Stimulated activated CD4-positive, alpha-beta T cell treated with anti-CD3 and anti-CD28 coated beads, Interleukin-1b, Interleukin-23, amount 100 ng/mL, for 1 hour (primary cell): ENCODE measurements at places on chromosomes 7 and 10.

DNA sequence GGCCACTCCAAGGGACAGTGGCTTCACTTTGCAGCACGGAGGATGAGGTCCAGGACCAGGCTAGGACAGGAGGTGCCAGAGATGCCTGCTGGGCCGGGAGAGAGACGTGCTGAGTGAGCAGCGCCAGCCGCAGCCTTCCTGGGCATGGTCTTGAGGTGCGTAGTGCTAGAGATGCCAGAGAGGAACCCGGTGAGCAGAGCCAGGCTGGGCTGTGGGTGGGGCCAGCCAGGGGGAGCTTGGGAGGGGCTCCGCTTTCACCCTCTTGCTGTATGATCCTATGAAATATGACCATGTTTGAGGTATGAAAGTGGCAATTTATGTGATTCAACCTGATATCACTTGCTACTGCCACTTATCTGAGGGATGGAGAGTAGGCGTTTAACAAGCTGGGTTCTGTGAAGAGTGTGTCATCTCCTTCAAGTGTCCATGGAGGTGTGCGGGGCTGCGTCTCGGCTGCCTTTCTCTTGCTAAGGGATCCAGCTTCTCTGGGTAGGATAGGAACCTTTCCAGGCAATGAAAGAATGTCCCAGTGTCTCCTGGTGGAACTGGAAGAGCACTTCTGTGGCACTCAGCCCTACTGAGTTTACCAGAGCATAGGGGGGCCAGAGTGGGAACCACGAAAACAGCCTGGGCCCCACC is 518.4 kb upstream of the FOXK1 start:
- no peak for DNase-seq

DNA sequence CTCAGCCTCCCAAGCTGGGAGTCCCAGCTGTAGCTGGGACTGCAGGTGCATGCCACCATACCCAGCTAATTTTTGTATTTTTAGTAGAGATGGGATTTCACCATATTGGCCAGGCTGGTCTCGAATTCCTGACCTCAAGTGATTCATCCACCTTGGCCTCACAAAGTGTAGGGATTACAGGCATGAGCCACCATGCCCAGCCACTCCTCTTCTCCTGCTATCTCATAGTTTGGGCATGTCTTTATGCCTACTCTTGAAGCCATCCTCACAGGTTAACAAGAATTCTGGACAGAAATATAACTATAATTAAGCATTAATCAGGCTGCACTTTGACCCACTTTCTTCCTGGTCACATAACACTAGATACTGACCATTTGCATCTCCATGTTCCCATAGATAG is 28.6 kb upstream of the C10orf67 start:
- no peak for DNase-seq

- DNase-seq: no peak
These were observed 4.2 kb upstream of the RPEL1 start for GRCh38 chr10:103241262-103242011.

DNA sequence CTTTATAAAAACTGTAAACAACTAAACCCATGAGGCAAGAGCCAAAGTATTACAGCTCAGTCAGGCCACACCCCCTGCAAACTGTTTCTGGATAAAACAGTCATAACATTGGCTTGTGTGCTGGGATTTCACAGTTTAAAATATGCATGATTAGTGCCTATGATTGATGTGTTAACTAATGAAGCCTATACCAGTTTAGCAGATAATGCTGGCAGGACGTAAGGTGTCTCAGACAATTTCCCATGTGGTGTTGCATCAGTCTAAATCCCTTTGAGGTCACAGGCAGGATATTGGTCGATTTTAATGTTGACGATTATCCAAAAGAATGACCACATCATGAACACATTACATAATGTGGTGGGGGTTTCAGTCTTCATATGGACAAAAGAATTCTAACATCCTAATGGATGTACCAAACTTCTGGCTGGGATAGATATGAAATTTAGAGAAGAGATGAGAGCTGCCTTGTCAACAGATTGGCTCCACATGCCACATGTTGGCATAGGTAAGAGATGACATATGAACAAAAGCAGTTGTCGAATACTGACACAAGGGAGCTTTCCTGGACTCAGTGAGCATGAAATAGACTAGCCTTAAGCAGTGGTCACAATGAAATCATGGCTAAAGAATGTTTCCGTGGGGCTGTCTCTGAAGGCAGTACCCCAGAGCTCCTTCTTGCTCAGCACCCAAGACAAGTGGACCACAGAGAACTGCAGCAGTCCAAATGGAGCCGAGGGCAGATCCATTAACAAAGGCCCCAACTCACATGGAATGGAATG is 445.6 kb downstream of the GFRA1 start:
- no peak for DNase-seq

- DNase-seq: no peak
These were observed 25.5 kb upstream of the RBM33 start for GRCh38 chr7:155618708-155619633.

DNA sequence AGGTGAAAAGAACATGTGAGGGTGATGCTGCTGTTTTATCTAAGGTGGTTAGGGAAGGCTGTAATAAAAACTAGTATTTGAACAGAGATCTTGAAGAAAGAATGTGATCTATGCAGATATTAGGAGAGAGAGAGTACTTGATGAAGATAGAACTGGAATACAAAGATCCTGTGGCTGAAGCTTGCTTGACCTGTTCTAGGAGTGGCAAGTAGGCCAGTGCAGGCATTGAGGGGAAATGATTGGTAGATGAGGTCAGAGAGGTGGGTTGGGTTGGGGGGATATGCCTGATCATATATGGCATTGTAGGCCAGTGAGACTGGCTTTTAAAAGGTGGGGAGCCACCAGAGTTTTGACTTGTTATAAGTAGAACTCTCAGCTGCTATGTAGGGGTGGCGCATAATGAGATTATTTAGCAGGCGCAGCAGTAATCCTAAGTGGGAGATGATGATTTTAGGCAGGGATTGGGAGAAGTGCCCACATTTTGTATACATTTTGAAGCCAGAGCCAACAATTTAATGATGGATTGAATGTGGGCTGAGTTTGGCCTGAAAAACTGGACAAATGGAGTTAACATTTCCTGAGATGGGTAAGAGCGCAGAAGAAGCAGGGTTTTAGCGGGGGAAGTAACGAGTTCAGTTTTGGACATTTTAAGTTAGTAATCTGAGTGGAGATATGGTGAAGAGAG is 8.2 kb downstream of the CCSER2 start:
- DNase-seq: no peak

DNA sequence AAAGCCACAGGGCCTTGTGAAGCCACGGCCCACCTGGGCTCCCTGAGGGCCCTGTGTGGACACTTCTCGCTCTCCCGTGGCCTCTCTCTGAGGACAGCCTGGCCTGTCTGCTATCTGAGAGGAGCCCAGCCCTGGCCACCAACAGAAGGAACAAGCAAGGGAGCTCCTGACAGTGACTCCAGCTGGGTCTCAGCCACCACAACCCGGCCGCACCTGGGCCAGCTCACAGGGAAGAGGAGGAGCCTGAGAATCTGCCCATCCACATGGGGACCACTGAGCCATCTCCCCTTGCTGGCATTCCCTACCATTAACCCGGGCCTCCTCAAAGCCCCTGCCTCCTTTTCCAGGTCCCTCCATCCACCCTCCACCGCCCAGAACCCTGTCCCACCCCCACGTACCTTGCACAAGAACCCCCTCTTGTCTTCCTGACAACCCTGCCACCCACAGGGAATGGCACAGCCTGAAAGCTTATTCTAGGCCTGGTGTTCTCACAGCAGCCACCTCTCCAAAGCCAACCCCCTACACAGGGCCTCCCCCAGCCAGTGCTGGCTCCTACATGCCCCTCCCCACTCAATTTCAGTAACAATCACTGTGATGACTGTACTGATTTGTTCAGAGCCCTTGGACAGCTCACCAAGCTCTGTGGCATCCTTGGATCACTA is 120.2 kb downstream of the GRID1 start:
- no peak for DNase-seq

GRCh38 chr10:75984067-75984466 is 552.6 kb downstream of the LRMDA start:
- DNase-seq: no peak
